GM23248 (cell line): ENCODE measurements at places on chromosomes 3 and 15. TPM values are rescaled to one million over a fixed set of nuclear protein-coding genes. Genes with fewer than 3 reads are reported as not detected.

DNA sequence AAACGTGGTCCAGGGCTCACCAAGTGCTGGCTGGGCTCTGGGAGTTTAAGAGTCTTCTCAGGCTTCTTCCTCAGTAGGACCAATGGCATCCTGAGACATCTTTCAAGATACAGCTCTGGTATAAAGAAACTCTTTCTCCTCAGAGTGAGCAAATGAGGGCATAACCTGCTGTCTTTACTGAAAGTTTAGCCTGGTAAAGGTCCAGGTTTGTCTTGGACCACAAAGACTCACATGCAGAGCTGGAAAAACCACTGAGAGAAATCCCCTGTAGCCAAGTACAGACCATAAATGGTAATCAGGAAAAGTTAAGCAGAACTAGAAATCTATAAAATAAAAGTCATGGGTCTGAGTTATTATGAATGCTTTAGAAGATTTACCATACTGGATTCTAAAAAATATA, 23.1 kb downstream of the CD47 start:
- DNase-seq = no peak

The OR5K2 gene
- total RNA-seq = not detected in 2 replicates

DNA sequence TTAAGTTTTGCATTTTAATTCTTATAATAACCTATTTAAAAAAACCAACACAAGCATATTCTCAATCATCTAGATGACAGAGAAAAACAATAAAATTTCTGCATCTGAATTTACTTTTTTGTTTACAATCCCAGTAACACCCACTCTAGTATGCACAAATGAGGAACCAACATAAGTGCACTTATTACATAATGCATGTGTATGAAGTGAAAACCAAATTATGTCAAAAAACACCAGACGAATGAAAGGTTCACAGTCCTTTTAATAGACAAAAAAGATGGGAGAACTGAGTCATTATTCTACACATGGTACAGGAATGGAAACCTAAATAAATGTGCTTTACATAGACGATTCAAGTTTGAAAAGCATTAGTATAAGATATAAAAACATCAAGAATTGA, 91.7 kb downstream of the NR1I2 start:
- DNase-seq = no peak

The LRRC2 gene
- 10.6 and 10.8 TPM in 2 replicates for total RNA-seq

DNA sequence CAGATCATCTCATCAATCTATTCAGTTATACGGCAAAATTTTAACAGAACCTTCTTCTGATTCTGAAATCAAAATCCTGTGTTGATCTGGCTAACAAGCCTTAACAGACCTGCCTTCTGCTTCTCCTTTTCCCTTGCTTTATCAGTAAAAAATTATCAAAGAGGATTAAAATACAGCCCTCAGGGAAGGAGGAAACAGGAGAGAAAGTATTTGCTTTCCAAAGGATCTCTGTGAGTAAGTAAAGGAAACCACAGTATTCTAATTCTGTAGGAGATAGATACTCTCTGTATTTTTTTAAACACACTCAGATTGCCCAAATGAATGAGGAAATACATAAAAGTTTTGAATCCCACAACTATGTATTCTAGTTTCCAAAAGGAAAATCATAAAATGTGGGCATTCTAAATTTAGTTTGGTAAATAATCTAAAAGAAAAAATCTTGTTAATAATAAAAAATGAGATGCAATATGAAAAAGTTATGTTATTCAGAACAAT, 221.8 kb downstream of the ZIC1 start:
- no peak for DNase-seq

The TMEM207 gene
- total RNA-seq = not detected in 2 replicates

The IQCF5 gene
- total RNA-seq = not detected in 2 replicates

GRCh38 chr3:168034152-168034928, 61.4 kb downstream of the GOLIM4 start:
- peak; percentile 89 for DNase-seq

- no peak for DNase-seq
Measured at GRCh38 chr3:125302932-125303331, 72.2 kb downstream of the ZNF148 start.

The TEX55 gene
- total RNA-seq = not detected in 2 replicates

- DNase-seq = peak; percentile 96
Measured at GRCh38 chr3:97821774-97822358, at the start of gene CRYBG3. Gene CRYBG3 (plus strand): TSS chr3:97822011. CDS start chr3:97822207, 196 bp downstream.

GRCh38 chr3:168095611-168096209, at the start of gene GOLIM4:
Gene GOLIM4 (minus strand): TSS chr3:168095924. CDS start chr3:168095285, 639 bp downstream.
- peak; percentile 99 for DNase-seq

GRCh38 chr3:40582401-40583027, 57.8 kb downstream of the ZNF621 start:
- no peak for DNase-seq

DNA sequence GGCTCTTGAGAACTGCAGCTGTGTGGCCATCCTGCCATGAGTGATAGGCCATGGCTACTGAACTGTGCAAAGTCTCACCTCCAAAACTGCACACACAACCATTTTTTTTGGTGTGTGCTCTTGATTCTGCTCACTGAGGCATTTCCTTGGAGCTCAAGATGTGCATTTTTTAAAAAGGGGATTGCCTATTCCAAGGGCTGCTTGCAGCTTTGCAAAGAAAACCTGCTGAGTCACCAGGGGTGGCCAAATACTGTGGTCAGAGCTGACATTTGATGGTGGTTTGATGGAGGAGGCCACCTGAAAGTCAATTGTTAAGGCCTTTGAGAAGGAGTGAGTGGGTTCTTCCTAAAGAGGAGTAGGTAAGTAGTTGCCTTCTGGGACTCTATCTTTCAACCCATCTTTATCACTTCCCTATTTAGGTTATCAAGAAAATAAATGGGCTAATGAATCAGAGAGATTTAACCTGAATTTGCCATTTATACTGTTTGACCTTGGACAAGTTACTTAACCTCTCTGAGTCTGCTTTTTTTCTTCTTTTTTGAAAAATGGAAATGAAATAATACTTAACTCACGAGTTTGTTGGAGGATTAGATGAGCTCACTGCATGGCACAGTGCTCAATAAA, 87.9 kb downstream of the CHST2 start:
- peak; percentile 48 for DNase-seq

GRCh38 chr15:33132722-33133345, 61.7 kb downstream of the FMN1 start:
- peak; percentile 72 for DNase-seq

The ADAMTS7 gene
- total RNA-seq = 2.4 and 4.8 TPM in 2 replicates

GRCh38 chr3:146783446-146783845, 178.3 kb upstream of the PLSCR5 start:
- DNase-seq = peak; percentile 34
